Globus pallidus (tissue), 1 donor: ENCODE measurements at places on chromosomes 3 and 15.

DNA sequence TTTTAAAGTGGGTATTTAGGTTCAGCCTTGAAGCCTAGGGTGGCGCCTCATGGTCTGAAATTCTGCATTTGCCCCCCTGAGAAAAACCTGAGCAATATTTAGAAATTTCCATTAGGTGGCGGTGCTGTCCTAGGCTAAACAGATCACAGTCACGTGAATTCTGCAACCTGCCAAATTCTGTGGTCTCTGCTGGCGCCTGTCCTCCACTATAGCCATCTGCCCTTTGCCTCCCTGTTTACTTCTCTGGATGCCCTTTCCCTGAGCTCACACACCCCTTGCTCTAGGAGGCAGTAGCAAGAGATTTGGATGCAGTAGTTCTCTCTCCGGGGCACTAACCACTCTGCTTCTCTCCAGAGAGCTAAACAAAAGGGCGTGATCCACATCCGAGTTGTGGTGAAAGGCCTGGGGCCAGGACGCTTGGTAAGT is 9.1 kb downstream of the MRPS11 start:
- DNase-seq = peak; percentile 68

GRCh38 chr3:152742368-152743347 is 92.3 kb upstream of the P2RY1 start:
- no peak for DNase-seq

DNA sequence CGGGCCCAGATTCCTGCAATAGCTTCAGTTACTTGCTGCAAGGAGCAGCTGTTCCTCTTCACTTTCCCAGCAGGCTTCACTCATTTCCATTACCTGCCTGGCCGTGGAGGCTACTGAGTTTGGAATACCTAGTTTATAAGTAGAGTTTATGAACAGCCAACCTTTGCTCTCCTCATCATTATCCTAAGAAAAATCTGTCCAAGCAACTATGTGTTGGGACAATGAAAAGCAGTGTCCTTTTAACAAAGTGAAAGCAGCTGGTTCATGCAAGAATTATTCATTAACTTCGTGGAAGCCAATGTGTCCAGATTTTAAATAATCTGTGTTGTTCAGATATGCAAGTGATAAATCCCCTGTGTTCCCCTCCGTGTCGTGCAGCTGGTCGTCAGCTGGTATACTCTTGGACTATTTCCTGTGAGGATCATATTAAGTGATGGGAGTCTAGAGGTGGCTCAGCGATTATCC is 39.3 kb upstream of the SSR3 start:
- no peak for DNase-seq

GRCh38 chr15:64462492-64462891 is 2.1 kb downstream of the ZNF609 start:
- DNase-seq = no peak

DNA sequence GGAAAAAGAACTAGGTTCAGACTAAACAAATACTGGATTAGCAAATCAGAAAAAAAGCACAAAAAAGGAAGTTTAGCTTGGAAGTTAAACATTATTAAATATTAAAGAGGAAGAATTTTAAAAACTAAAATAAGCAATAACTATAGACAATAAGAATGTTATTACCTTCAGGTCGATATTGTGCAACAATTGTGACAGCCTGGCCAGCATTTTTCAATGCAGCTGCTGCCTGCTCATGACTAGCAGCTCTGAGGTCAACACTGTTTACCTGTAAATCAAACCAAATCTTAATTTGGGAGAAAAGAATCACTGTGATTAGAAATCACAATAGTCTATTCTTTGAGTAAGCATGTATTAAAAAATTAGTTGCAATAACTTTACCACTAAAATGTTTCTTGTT is 75.1 kb upstream of the MELTF start:
- no peak for DNase-seq

- no peak for DNase-seq
Measured at GRCh38 chr3:114356066-114356465, 62.2 kb downstream of the TIGIT start.

DNA sequence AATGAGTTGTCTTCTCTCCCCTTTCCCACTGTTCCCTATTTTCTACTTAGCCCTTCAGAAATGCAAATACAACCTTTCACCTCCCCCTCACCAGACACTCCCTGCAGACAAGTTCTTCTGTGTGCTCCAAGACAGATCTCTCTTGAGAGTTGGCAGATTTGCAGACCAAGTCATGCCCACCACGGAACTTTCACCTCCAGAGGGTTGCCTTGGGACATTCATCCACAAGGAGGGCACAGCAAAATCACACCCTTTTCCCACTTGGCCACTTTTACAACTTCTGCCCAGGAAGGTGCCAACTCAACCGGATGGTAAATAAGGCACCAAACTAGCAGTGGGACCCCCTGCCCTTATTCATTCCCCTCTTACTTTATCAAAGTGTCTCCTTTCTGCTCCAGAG is 53.5 kb downstream of the SLC30A4 start:
- no peak for DNase-seq

DNA sequence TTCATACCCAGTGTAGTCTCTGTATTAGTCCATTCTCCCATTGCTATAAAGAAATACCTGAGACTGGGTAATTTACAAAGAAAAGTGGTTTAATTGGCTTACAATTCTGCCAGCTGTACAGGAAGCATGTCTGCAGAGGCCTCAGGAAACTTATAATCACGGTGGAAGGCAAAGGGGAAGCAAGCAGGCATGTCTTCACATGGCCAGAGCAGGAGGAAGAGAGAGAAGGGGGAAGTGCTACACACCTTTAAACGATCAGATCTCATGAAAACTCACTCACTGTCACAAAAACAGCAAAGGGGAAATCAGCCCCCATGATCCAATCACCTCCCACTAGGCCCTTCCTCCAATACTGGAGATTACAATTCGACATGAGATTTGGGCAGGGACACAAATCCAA is 6.3 kb upstream of the PARP14 start:
- DNase-seq = no peak

GRCh38 chr3:24365168-24365567 is 129.5 kb downstream of the THRB start:
- DNase-seq = no peak

- no peak for DNase-seq
Measured at GRCh38 chr3:158103887-158104327, 2.3 kb downstream of the SHOX2 start.

- DNase-seq = no peak
Measured at GRCh38 chr15:101526890-101527289, 37.4 kb upstream of the PCSK6 start.

DNA sequence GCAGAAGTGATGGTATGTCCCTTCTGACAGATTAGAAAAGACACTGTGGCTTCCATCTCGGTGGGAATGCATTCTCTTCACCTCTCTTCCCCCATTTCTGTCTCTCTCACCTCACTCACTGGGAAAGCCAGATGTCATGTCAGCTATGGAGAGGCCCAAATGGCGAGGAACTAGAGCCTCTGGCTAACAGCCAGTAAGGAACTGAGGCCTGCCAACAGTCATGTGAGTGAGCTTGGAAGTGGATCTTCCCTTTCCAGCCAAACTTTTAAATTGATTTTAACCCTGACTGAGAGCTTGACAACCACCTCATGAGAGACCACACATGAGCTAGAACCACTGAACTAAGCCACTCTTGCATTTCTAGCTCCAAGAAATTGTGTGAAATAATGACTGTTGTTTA is 35.2 kb upstream of the CDAN1 start:
- peak; percentile 6 for DNase-seq

DNA sequence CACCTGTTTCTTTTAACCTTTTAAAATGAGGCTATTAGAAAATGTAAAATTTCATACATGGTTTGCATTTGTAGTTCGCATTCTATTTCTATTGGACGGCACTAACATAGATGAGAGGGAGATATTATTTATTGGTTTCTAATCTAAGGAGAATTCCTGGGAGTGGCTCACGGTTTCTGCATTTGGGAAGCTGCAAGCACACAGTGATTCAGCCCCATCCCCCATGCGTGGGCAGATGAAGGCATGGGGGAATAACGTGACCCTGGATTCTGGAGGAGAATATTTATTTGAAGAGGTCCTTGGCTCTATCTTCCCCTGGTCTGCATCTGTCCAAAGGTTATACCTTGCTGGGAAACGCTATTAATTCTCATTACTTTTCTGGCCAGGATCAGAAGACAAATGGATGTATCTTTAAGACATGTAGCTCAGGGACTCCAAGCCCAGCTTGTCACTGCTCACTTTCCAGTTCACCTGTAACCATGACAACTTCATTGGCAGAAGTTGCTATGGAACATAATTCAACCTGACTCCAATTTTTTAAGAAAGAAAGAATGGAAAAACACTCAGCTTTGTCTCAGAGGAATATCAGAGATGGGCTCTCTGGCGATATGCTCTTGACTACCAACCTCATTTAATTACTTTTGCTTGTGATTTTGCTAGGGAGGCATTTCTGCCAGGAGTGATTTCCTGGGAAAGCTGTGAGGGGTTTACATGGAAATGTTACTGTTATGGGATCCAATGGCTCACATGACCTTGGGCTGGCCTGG is 27.2 kb upstream of the POMGNT2 start:
- no peak for DNase-seq

- peak; percentile 18 for DNase-seq
Measured at GRCh38 chr3:17894434-17895060, 152.1 kb upstream of the TBC1D5 start.

DNA sequence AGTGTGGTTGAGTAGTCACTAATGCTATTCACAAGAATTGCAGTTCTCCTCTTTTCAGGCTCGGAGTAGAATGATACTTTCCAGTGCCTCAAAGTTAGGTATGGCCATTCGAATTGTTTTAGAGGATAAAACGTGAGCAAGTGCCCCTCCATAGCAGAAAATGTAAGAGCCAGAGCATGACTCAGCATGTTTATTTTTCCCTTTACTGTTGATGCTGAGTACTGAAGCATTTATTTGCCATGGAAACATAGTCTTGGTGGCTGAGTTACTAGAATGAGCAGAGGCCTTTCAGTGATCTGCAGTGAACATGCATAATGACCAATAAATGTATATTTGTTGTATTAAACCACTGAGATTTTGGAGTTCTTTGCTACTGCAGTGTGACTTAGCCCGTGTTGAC is 540.6 kb downstream of the NLGN1 start:
- DNase-seq = no peak

DNA sequence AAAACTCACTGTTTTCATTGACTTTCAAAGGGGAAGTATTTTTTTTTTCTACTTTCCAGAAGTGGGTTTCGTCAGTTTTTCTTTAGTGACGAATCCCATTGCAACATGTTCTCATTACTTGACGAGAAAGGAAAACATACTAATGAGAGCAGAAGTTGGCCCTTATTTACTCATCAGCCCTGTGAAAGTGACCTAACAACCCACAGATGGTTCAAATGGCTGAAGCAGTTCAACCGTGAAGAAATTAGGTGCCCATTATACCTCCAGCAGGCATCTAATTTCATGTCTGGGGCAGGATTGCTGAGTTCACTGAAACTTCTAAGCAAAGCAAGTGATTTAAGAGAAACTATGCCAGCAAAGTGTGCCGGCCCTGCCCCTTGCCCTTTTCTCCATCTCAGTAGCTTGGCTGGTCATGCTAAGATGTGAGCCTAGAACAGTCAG is 9.0 kb downstream of the AQP9 start:
- no peak for DNase-seq

DNA sequence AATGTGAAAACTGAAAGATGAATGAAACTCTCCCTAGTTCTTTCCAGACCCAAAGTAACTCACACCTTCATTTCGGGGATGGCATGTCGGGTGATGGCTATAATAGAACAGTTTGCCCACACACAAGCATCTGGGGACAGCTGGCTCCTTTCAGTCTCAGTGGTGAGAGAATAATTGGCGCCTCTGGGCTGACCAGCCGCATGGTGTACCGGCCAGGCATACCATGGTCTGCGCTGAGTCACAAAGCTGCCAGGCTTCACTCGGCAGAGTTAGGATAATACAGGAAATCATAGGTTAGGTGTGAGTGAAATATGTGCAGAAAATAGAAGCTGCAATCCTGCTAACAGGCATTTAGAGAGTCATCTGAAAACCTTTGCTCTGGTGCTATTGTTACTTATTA is 80.4 kb upstream of the IGF1R start:
- DNase-seq = no peak

DNA sequence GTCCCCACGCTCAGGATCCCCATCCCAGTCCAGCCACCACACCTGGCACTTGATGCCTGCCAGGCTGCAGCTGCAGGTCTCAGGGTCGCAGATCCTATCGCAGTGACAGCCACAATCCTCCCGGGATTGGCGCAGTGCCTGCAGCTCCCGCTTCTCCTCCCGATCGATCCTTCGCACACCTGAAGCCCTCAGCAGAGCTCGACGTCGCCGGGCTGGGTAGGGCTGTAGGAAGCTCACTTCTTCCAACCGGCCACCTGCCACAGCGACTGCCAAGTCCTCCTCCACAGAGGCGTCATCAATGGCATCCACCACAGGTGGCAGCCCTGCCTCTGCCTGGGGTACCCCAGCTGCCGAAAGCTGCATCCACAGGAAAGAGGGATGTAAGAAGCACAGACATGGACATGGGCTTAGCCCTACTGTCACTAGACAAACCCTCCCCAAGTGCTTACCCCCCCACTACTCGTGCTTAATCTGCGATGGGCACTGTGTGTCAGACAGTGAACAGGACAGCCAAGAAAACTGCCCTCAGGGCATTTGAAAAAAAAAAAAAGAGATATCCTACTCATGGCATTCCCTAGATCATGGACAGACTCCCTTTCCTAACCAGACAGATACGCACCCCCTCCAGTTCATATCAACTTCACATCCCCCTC is 9.2 kb downstream of the CSRNP1 start:
- DNase-seq = no peak

GRCh38 chr3:136620436-136620835 is 131.7 kb downstream of the STAG1 start:
- DNase-seq = no peak
